ENCODE measurements at places on chromosomes 16 and 17.

- DNase-seq: no peak
Observed at GRCh38 chr16:54774768-54775167, 155.9 kb upstream of the IRX5 start.

- no peak for DNase-seq
Observed at GRCh38 chr16:12674071-12674470, 129.6 kb downstream of the CPPED1 start.

DNA sequence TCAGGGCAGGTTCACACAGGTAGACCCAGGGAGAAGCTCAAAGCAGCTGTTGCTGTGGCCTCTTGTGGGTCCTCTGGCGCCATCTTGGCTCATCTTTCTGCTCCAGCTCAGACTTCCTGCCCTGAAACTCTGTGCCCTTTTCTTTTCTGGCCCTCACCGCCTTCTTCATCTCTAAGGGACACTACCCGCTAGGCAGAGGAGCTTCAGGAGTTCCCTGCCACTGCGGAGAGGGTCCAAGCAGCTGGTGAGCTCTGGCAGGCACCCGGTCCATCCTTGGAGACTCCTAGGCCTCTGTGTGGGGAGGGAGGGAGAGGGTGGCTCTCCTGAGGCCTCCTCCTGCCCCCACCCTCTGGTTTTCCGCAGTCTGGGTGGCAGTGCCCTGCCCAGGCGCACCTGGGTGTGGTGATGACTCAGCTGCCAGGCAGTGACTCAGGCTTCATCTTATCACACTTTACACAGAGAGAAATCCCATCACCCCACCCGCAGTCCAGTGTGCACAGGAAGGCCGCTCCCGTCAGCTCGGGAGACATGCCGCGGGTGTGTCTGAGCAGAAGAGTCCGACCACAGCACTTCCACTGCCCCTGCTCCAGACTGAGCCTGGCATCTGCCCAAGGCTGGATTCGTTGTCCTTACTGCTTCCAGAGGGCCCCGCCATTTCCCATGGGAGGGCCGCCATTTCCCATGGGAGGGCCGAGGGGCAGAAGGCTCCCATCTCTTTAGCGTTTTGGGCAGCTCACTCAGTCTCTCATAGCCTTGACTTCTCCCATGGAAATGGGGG lies 7.3 kb downstream of the NT5C start:
- peak; percentile 74 for DNase-seq

- DNase-seq: no peak
Observed at GRCh38 chr17:77796176-77796860, 162.2 kb upstream of the TNRC6C start.

DNA sequence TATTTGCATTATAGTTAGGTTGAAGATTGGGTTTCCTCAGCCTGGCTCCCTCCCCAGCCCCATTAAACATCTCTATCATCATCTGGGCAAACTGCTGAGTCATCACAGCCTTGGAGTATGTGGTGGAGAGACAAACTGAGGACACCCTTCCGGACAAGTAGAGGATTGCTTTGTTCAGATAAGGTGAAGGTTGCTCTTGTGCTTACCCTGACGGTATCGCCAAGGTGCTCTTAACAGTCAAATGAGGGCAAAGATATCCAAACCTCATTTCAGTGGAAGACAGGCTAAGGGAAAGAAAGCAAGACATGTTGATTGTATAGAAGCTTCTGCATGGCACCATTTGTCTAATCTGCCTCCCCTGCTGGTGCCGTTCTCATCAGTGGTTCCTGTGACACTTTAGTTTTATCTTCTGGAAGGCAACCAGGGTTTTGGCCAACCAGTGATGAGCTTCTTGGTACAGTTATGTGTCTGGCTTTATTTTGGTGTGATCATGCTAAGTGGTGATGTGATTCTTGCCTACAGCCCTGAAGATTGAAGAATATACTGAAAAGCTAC lies 56.9 kb upstream of the LGALS9 start:
- no peak for DNase-seq

DNA sequence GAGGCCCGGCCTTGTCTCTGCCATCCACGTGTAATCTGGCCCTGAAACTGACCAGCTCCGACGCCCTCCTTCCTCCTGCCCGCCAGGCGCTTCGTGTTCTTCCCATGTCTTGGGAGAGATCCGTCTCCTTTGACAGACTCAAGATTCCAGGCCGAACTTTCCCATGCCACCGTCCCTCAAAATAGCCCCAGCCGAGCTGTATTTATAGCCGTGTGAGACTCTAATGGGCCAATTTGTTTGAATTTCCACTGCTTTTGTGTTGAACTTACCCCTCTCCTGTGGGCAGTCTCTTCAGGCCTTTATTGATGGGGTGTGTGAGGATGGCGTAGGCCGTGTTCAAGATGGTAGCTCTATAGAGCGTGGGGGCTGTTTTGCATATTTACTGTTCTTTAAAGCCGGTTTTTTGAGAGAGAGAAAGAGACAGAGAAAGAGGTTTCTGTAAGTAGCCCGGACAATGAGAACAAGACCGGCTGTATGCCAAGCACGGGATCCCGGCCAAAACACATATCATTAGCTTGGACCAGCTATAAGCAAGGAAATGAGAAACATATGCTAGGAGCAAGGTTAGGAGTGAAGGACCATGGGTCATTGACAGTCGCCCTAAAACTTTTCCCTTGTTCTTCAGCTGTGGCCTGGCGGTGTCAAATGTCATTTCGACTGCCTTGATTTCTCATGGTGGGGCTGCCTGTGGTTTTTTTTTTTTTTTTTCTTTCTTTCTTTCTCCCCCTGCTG lies 124.5 kb upstream of the ZFHX3 start:
- DNase-seq: peak; percentile 93

DNA sequence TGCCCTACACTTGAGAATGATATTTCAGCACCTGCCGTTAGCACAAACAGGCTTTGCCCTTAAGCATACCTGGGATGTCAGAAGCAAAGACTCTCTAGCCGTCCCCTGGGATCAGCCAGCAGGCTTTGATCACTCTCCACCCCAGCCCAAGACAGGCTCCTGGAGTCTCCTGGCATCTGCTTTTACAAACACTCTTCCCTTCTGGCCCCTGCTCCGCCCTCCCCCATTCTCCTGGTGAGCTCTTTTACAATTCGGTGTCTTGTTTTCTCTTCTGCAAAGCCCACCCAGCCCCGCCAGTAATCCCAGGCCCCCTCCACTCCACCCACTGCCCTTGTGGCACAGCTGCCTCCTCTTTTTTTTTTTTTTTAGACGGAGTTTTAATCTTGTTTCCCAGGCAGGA lies 50.4 kb downstream of the KATNIP start:
- DNase-seq: no peak

DNA sequence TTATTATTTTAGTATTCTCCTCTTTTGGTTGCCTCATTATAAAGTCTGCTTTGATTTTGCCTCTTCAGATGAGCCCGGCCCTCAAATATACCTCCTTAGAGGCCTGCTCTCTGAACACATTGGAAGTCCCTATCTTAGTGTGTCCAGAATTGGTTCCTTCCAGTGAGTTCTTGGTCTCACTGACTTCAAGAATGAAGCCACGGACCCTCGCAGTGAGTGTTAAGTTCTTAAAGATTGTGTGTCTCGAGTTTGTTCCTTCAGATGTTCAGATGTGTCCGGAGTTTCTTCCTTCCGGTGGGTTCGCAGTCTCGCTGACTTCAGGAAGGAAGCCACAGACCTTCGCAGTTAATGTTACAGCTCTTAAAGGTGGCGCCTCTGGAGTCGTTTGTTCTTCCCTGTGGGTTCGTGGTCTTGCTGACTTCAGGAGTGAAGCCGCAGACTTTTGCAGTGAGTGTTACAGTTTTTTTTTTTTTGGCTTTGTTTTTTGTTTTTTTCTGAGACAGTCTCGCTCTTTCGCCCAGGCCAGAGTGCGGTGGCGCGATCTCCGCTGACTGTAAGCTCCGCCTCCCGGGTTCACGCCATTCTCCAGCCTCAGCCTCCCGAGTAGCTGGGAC lies 45.8 kb upstream of the NOS2 start:
- no peak for DNase-seq

DNA sequence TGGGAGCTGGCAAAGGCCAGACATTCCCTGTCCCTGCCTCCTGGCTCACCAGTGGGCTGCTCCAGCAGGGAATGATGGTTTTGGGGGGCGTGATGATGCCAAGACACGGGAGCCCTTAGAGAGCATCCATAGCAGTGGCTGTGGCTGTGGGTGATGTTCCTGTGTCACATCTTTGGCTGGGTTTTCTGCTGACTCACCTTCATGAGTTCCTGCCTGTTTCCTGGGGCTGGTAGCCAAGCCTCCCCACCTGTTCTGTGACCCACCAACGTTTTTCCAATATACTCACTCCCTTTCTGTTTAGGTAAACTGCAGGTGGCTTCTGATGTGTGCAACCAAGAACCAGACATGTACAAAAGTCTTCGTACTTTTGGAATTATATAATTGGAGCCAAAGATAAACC lies 16.5 kb upstream of the NF1 start:
- no peak for DNase-seq

DNA sequence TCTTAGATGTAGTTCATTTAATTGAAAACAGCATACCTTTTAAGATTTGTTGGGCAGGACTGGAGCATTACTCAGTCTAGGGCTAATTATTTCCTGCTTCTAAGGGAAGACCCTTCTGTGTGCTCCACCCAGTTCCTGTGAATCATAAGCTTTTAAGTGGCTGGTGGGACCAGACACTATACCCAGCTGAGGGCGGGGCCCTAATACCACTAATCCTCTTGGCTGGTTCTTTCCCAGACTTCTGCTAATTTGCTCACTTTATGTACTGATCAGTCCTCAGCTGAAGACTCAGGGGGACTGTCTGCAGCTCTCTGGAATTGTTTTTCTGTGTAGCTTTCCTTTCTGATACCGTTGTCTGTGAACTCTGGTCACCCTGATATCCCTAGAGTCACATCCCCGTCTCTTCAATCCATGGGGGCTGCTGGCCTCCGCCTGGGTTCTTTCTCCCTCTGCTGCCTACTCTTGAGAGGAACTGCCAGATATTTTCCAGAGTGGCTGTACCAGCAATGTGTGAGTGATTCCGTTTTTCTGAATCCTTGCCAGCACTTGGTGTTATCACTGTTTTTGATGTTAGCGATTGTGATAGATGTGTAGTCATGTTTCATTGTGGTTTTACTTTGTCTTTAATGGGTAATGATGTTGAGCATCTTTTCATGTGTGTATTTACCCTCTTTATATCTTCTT lies 35.1 kb downstream of the MFSD11 start:
- DNase-seq: peak; percentile 23

DNA sequence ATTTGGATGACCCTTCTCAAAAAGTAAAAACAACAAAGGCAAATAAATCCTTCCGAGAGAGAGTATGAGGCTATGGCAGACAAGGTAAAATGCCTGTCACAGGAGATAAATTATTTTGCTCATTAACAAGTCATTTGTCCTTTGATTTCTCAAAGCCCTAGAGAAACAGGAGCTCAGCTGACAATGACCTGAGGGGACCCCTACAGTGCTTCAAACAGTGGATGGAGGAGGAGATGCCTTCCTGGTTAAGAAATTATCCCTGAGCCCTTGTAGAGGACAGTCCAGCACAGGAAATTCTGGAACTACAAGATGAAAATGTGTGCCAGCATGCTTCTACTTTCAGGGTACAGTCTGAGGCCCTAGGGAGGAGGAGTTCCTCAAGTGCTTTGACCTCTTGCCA lies 24.0 kb upstream of the RHBDL3 start:
- DNase-seq: no peak

GRCh38 chr17:41444186-41444585 lies 3.4 kb upstream of the KRT38 start:
- DNase-seq: no peak

- no peak for DNase-seq
Observed at GRCh38 chr16:54336631-54337204, 50.1 kb upstream of the IRX3 start.

DNA sequence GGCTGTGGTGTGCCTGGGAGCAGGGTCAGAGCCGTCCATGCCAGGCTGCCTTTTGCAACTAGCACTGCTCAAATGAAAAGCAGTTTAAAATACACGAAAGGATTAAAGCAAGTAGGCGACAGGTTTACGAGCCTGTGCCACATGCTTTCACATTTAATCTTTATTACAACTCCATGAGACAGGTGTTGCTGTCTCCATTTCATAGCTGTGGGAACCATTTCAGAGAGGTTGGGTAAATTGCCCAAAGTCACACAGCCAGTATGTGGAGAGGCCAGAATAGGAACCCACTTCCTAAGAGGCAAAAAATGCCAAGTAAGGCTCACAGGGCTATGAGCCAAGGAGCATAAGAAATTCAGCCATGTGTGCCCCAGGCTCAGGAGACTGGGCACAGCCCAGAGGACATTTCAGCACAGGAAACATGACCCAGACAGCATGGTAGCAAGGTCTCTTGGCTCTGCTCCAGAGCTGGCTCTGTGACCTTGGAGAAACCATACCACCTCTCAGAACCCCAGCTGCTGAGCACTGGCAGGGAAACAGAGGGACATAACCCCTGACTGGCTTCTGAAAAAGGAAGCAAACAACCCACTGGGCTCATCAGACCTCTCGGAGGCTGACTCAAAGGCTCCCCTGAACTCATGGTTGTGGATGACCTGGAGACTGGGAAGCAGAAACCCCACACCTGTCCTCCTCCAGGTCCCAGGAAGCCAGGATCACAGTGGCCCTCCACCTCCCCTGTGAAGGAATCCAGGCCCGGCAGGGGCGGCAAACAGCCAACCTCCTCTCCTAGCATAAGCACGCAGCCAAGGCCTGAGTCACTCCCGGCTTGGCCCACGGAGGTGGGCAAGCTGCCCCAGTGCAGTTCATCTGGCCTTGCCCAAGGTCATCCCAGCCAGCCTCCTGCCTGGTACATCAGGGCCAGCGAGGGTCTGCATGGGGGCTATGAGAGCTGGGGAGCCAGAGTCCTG lies 40.3 kb upstream of the MRPS23 start:
- peak; percentile 57 for DNase-seq

All from lower leg skin (tissue), 4 donors.